ENCODE measurements at places on chromosomes 7 and 10.

DNA sequence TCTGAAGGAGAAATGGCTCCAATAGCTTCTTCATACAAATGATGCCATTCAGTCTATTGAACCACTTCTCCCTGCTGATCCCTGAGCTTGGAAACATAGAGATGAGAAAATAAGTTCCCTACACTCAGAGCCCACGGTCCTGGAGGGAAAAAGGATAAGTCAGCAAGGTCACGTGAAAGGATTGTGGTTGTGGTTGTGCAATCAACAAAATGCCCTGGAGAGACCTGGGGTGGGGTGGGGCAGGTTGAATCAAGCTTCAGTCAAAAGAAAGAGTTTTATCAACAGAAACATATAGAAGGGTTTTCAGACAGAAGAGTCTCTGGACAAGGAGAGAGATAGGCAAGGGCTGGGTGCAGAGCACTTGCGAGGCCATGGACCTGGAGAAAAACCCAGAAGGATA, 30.1 kb downstream of the C10orf90 start:
- DNase-seq: no peak

DNA sequence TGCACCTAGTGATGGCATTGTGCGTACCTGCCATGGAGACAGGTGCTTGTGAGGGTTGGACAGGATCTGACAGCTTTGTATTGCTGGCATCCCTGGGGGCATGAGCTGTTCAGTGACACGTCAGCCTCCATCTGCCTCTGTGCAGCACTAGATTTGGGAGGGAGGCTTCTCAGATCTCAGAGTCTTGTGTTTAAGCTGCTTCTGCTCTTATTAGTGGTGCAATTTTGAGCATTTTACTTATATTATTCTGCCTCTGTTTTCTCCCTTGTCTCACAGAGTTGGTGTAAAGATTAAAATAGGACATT, 5.1 kb downstream of the ARHGAP22 start:
- DNase-seq: no peak

- DNase-seq: no peak
Observed at GRCh38 chr10:118047880-118048279, 1.1 kb upstream of the RAB11FIP2 start.

DNA sequence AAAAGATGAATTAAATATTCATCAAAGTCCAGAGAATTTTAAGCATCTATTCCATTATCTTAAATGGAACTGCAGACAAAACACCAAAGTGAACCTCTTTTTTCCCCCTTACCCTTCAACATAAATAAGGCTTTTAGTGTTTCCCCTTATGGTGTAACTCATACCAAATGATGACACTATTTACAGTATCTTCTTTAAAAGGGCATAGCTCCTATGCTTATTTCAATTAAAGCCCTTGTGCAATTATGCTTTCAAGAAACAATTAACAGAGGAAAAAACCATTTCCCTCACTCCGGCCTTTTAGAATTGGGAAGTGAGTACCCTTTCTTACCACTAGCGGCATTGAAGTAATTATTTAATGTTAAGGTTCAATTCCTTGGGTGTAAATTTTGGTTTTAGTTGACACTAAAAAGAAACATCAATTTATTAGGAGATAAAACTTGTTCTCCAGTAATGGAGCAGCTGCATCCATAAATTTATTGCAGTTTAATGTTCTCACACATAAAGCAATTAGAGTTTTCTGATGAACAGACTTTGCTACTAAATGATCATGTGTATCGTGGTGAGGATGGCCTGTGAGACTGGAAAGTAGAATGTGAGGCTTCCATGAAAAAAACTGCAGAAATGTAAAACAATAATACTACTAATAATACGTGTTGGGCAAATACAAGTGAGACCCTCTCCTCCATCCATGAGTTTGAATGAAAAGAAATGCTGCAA, 661.3 kb downstream of the PARD3 start:
- no peak for DNase-seq

- DNase-seq: no peak
Observed at GRCh38 chr10:29649561-29650551, 15.1 kb upstream of the SVIL start.

DNA sequence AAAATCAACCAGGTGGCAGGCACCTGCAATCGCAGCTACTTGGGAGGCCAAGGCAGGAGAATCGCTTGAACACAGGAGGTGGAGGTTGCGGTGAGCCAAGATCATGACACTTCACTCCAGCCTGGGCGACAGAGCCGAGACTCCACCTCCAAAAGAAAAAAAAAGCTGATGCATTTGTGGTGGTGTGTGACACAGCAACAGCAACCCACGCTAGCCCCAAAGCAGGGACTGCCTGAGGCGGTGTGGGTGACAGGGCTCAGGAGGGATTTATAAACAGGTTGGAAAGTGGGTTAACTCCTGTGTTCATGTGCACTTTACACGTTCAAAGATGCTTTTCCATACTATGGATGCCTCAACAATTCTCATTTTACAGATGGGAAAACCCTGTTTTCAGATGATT, 395.9 kb upstream of the PODXL start:
- no peak for DNase-seq

DNA sequence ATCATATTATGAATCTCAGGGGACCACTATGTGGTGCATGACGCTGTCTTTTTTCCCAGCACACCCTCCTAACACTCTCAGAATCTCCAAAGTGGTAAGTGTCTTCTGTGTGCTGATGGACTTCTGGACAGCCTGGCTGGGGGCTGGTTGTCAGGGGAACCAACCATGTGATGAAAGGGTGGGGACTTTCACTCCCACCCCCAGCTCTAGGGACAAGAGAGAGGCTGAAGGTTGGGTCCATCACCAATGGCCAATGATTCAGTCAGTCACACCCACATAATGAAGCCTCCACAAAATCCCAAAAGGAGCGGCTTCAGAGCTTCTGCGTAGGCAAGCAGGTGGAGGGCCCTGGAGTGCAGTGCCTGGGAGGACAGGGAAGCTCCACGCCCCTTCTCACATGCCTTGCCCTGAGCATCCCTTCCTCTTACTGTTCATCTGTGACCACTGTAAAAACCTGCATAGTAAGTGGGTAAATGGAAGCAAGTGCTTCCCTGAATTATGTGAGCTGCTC, 44.6 kb downstream of the RASGEF1A start:
- no peak for DNase-seq

GRCh38 chr7:42198974-42199668, 37.9 kb downstream of the GLI3 start:
- DNase-seq: no peak
